ENCODE measurements at places on chromosomes 3 and 15.

DNA sequence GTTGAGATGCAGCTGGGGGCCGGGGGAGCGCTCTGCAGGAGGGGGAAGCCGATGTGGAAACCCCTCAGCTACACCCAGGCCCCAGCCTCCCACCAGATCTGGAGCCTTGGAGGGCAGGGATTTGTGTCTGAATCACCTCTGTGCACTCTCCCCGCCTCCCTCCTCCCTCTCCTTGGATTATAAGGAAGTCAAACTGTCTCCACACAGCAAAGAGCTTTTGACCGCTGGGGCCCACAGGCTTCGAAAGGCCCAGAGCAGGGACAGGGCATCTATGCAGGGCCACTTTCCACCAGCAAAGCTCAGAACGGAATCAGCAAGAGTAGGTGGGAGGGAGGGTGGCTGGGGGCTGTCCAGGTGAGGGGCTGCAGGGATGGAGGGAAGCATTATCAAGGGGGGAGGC lies 68.9 kb downstream of the IQSEC1 start:
- no peak for DNase-seq

DNA sequence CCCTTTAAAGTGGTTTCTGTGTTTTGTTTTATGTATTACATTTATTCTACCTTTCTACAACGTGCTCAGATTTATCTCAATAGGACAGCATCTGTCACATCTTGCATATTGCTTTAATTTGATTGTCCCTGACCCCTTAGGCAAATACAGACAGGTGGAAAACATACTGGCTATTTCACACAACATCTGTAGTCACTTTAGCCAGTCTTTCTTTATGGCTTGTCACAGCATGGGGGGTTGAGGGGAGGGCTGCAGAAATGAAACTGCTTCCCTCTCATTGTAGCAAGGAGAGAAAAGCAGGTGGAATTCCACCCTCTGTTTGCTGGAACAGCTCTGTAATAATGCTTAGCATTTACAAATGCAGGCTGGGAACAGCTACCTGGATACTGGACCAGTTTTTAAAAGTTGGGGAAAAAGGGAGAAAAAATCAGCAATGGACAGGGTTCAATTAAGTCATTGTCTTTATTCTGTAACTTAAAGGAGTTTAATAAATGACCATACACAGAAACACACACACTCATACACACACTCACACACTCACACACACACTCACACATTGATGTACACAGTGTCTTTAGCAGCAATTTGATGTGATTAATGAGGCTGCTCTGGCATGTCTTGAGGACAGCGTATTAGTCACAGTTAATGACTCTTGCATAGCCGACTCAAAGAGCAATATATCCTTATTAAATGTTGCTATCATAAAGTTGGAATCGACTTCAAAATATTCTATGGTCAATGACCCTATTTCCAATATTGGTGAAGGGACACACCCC lies 283.7 kb upstream of the GBE1 start:
- no peak for DNase-seq

GRCh38 chr15:71103102-71103676 lies 12.1 kb upstream of the THSD4 start:
- DNase-seq = peak; percentile 39

DNA sequence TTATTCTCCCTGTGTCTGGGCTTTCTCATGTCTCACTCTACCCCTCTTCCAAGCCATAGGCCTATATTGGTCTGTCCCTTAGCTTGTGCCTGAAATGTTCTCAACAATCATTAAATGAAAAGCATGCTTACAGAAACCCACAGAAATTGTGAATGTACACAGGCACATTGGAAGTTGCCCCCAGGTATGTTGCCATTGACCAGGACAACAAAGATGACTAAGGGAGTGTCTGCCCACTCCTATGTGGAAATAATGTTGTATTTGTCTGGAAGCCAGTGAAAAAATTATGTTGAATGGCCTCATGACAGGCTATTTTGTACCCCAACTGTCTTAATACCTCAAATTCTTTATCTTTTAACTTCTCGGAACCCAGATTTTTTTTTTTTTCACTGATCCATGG lies 102.0 kb downstream of the TPRG1 start:
- no peak for DNase-seq

DNA sequence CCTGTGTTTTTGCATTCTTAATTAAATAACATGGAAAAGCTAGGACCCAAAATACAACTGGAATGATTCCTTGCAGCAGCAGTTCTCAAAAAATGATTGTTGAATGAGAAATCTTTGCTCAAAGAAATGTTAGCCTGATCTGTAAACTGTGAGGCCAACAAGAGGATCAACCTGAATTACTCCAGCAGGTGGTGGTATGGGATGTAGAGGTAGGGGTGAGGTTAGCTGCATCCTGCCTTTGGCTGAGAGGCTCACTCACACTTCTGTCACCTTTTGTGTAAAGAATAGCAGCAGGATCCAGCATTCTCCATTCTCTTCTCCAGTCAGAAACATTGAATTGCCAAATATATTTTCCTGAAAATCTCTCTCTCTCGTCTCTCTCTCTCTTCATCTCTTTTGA lies 26.5 kb upstream of the FAM98B start:
- no peak for DNase-seq

DNA sequence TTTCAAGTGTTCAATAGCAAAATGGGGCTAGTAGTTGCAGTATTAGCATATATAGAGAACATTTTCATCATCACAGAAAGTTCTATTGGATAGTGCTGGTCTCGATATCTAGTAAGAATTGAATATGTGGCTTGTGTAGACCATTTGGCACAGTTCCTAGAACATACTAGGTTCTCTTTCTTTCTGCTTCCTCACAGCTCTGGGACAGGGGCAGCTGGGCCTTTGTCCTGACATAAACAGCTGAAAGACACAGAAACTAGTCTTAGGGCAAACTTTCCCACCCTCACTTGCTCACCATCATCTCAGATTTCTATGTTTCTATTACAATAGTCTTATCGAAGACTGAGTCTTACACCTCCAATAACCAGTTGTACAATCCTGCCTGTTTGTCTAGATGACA lies 63.7 kb upstream of the DLG1 start:
- no peak for DNase-seq

DNA sequence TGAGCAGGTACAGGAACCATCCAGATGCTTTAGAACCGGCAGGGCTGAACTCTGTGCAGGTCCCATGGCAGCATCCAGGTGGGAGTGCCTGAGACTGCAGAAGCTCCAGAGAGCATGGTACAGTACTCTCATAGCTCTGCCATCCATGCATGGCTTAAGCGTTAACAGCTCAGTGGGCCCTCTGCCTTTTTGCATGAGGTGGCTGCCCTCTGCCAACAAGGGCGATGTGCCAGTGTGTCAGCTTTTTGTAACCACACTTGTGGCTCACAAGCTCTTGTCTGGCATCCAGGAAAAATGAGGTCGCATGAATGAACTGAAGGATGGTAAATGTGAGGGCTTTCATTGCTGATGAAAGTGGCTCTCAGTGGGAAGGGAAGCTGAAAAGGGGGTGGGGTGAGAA lies 950.1 kb downstream of the DIPK2A start:
- DNase-seq = no peak

- DNase-seq = no peak
Measured at GRCh38 chr3:50170689-50171088, 15.6 kb downstream of the SEMA3F start.

GRCh38 chr15:78419367-78419766 lies 18.6 kb upstream of the IREB2 start:
- no peak for DNase-seq

GRCh38 chr3:30306896-30307295 lies 299.5 kb upstream of the TGFBR2 start:
- DNase-seq = no peak

DNA sequence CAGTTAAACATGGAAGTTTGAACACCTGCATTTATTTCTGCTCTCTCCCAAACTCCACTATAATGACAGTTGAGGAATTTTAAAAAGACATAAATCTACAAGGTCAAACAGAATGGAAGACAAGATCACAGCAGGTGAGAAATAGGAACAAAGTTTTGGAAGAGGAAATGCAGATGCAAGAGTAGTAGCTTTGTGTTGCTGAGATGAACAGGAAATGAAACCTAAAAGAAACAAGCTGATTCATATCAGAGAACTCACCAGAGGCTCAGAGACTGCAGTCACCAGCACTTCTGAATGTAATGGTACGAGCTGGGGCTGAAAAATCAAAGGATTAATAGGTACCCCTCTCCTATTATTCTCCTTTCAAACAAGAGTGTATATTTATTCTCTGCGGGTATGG lies 459.9 kb downstream of the RAP2B start:
- no peak for DNase-seq

DNA sequence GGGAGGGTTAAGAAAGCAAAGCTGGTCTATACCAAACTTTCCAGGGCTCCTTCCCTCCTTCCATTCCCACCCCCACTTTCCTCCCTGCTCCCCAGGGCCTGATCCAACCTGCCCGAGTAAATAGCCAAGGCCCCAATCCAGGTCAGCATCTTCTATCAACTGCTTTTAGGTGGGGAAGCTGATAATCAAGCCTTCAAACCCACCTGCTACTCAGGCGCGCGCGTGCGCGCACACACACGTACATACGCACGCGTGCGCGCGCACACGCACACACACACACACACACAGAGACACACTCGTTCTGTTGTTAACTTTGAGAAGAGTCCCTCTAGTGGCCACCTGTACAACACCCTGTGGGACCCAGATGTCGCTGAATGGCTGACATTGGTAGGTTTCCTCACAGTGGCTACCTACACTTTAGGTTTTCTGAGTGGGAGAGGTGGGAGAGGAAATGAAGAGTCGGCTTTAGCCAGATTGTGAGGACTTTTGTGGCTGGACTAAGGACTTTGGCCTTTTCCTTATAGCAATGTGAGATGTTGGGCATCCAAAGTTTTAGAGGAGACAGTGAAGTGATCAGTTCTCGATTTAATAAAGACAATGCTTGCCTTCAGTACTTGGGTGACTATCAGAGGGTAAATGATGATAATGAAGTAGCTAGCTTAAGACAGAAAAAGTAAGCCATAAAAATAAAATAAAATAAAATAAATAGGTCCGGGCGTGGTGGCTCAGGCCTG lies 179.9 kb upstream of the C2CD4B start:
- peak; percentile 56 for DNase-seq

DNA sequence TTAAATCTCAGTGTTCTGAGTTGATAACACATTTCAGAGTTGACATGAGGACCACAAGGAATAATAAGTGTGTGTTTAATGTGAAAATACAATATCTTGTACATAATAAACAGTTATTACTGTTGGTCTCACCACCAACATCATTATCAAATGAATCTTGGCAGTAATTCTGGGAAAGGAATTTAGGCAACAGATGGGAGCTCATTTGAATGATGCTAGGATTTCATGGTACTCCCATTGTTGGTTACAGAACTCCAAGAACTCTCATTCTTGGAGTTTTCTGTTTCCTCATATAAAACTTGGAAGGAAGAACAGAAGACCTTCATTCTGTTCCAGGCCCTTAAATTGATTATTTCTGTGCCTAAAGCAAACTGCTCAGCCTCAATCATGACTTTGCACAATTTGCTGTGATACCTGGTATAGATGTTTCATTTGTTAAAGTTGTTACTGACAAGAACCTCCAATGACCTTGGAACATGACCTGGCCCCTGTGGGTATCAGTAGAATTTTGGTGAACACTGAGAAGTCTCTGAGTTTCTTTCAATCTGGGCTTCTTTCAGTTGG lies 385.8 kb downstream of the LPP start:
- no peak for DNase-seq

- no peak for DNase-seq
Measured at GRCh38 chr15:93040288-93041158, 48.5 kb downstream of the RGMA start.

DNA sequence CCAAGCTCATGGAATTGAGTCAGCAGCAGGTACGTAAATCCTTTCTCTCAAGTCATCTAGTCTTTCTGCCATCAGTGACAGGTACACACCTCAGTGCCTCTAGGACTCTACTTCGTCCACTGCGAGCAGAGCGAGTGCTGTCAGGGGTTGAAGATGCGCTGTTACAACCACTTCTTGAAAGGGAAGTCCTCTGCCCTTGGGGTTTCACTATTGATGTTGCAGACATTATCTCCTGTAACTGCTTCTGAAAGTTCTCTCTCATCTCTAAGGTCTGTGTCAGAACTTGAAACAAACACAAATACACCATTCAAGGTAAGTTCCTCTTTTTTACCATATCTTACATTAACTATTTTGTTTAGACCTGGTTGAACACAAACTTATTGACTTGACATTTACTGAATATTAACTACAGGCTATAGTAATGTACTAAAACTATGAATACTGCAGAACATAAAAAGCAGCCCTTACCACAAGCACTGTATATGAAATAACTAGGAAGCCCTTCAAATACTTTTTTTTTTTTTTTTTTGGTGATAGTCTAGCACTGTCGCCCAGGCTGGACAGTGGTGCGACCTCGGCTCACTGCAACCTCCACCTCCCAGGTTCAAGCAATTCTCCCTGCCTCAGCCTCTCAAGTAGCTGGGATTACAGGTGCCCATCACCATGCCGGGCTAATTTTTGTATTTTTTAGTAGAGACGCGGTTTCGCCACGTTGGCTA lies 41.5 kb downstream of the TOPBP1 start:
- DNase-seq = no peak

- no peak for DNase-seq
Measured at GRCh38 chr3:12750223-12750622, 8.8 kb downstream of the TMEM40 start.

All from SW 1271 (cell line).